ENCODE measurements at places on chromosomes 13 and 19.

- DNase-seq = no peak
Measured at GRCh38 chr19:39582442-39582841, 19.9 kb upstream of the LGALS13 start.

DNA sequence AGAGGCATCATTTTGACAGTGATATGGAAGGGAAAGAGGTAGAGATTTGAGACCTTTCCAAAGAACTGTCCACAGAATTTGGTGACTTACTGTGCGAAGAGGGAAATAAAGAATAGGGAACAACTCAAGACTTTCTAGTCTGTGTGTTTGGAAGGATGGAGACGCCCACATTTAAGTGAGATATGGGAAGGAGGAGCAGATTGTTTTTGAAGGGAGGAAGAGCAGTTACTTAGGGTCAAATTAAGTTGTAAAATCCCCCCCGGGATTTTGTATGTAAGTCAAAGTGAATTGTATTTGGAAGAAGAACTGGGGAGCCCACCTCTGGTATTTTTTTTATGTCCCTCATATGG, 1.2 kb downstream of the USPL1 start:
- no peak for DNase-seq

DNA sequence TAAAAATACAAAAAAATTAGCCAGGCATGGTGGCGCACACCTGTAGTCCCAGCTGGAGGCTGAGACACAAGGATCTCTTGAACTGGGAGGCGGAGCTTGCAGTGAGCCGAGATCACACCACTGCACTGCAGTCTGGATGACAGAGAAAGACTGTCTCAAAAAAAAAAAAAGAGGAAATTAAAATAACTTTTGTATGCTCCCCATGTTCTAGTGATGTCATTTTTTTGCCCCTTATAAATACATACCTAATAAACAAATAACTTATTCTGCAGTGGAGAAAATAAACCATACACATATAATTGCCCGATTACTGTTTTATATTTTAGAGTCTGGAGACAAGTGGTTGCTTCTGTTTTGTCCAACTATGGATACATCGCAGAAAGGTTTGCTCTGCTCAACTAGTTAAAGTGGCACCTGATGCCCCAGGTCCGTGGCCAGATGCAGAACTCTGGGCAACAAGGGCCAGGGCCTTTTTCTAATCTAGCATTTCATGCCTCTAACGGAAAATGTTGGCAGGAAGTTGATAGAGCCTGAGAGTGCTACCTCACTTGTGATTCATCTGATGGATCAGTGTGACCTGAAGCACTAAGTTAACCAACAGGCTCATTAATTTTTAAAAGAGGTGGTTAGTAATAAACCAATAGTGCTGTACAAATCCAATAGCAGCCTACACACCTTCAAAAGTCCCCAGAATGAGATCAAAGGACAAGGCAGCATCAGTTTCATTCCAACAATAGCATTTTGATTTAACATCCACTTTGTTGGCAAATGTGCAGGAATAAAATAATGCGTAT, 18.8 kb downstream of the UBE2L5 start:
- no peak for DNase-seq

DNA sequence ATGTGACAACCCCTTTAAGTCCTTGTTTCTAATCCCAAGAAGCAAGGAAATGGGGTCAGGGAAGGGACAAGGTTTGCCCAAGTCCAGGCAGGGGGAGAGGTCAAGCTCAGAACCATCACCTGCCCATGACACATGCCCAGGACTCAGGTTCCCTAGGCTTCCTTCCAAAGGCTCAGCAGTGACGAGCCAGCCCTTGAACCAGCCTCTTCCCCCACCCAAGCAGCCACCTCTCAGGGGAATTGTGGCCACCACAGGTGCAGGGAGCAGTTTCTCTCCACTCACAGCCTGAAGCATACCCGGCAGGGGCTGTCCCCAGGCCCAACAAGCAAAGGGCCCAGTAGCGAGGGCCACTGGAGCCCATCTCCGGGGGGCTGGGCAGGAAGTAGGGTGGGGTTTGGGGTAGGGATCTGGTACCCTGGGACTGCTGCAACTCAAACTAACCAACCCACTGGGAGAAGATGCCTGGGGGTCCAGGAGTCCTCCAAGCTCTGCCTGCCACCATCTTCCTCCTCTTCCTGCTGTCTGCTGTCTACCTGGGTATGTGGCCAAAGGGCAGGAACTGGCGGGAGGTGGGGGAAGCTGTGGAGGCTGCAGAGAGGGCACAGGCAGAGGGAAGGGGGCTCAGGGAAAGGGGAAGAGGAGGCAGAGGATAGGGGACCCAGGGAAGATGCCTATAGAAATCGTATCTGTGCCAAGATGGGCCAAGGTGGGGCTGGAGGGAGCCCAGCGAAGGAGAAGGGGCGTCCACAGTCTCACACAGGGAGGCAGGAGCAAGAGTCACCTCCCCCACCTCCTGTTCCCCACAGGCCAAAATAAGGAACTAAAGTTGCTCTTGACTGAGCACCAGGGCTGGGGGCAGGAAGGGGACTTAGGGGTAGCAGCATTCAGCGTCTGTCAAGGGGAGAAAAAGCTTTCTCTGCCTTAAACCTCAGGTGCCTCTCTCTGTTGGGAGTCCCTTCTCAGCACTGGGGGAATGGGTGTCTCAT, at the start of gene CD79A:
CD79A (plus strand) TSS at position 433 of the 986 bp plus-strand sequence; CDS start at position 459, 26 bp downstream.
- DNase-seq = no peak

DNA sequence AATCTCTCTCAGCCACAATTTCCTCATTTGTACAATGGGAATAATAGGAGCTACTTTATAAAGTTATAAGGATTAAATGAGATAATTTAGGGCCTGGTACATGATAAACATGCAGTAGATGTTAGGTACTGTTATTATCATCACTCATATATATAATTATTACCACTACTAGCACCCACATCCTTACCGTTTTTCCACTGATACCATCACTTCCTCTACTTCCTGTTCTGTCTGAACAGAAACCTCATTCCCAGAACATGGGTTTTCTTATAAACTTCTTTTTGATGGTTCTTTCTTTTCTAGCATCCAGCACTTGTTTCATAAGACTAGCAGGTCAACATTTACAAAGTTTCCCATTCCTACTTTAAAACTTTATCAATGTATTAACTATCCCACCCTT, 6.3 kb downstream of the CDADC1 start:
- no peak for DNase-seq

- DNase-seq = no peak
Measured at GRCh38 chr13:48600374-48601364, 53.1 kb upstream of the CYSLTR2 start.

- DNase-seq = no peak
Measured at GRCh38 chr19:30886222-30886621, 463.0 kb downstream of the TSHZ3 start.

DNA sequence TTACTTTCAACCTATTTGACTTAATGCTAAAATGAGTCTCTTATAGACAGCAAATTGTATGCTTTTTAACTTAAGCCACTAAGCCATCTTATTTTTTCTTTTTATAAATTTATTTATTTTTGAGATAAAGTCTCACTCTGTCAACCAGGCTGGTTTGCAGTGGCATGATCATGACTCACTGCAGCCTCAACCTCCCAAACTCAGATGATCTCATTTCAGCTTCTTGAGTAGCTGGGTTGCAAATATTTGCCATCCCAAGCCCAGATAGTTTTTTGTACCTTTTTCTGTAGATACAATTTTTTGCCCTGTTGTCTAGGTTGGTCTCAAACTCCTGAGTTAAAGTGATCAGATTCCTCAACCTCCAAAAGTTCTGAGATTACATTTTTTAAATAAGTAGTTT, 27.1 kb downstream of the ZNF714 start:
- DNase-seq = no peak

DNA sequence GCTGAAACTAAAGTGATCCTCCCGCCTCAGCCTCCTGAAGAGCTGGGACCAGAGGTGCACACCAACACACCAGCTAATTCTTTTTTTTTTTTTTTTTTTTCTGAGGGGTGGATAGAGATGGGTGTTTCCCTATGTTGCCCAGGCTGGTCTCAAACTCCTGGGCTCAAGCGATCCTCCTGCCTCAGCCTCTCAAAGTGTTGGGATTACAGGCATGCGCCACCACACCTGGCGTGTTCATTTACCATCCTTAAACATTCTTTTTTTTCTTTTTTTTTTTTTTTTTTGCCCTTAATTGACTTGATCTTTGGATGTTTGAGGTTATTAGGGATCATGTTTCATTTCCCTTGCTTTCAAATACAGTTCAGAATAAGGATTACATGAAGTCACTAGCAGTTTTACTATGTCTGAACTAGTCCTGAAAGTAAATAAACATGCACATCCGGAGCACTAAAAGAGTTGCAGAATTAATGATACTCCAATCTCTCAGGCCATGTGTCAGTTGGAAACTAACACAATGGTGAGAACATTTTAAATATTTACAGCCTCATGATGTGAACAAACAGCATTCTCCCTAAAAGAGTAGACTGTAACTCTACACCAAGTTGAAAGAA, 10.2 kb downstream of the UTP14C start:
- DNase-seq = no peak

- no peak for DNase-seq
Measured at GRCh38 chr19:10946958-10947657, 13.7 kb upstream of the SMARCA4 start.

DNA sequence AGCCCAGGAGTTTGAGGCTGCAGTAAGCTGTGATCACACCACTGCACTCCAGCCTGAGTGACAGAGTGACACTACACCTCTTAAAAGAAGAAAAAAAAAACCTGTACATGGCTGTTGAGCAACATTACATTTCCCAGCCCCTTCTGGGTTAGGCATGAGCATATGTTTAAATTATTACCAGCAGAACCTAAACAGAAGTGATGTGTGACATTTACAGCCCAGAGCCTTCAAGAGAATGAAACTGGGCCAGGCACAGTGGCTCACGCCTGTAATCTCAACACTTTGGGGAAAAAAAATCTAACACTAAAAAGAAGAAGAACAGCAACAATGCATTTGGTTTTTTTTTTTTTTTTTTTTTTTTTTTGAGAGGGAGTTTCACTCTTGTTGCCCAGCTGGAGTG, 38.3 kb downstream of the MRPS31 start:
- no peak for DNase-seq

- no peak for DNase-seq
Measured at GRCh38 chr19:49662011-49662410, 3.6 kb downstream of the IRF3 start.

DNA sequence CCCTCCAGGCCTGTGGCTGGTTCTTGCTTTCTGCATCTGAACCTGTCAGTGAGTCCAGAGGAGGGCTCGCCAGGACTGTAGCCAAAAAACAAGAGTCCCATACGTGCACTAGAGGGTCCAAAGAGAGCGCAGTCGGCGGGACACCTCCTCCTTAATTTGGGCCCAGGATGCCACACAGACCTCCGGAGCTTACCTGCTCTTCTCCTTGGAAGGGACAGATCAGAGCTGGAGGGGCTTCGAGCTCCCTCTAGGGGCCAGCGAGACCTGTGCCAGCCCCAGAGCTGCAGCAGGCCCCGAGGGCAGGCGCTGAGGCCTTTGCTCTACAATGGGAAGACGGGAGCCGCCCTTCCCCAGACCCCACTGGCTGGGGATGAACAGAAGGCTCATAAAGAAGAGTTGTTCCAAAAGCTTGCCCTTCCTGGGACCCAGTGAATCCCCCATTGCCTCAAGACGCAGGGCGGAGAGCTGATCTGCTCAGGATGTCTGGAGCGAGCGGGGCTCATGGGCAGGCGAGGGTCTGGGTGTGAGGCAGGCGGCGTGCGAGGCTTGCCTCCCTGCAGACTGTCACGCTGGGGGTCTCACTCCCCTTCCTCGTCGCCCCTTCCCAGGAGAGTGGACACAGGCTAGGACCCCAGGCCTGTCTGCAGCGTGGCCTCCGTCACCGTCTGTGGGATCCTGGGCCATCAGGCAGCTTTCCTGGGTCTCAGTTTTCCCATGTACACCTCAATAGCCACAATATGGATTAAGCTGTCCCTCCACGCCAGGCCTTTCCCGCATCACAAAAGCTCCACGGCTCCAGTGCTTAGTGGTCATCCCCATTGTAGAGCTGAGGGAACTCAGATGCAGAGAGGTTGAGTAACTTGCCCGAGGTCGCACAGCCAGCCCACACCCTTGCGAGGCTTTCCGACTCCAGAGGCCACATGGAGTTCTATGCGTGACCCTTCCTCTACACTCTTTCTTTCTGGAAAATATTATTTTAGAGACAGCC, 46.9 kb upstream of the VSTM2B start:
- DNase-seq = no peak

GRCh38 chr19:28258829-28259228, 954.1 kb downstream of the UQCRFS1 start:
- DNase-seq = no peak

GRCh38 chr19:49629659-49630058, 10.3 kb downstream of the RRAS start:
- no peak for DNase-seq

- DNase-seq = no peak
Measured at GRCh38 chr13:109297628-109298027, 488.8 kb downstream of the IRS2 start.

GRCh38 chr13:99124794-99125316, 75.8 kb upstream of the UBAC2 start:
- DNase-seq = no peak

- DNase-seq = no peak
Measured at GRCh38 chr13:23903906-23904280, 6.6 kb upstream of the C1QTNF9B start.

GRCh38 chr19:38946229-38947010, 15.7 kb downstream of the MRPS12 start:
- no peak for DNase-seq

GRCh38 chr13:110302997-110303396, 4.0 kb downstream of the COL4A1 start:
- no peak for DNase-seq

DNA sequence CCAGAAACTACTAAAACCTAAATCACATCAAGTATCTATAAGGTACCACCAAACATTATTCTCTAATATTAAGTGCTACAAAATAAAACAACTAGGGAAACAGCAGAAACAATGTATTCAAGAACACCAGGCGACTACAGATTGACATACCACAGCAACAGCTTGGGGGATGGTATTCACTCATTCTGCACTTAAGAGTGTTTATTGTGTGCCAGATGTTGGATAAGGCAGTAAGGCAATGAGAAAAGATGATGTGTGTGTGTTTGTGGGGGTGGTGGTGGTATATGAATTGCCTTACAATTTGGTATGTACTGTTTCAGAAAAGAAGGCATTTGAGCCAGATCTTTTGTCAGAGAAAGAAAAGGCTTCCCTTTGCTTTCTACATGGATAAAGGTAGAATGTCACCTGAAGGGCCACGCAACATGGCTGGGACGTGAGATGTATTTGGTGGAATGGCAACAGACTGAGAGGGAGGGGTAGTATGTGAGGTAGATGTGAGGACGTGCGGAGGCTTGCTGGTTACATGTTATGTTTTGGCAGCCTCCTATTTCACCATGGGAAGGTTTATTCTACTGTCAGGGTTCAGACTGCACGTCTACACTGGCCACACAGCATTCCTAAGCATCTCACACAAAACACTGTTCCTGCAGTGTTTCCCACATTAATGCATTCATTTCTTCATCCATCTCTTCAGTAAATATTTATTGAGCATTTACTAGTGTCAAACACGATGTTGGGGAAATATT, 300.7 kb downstream of the KLF12 start:
- DNase-seq = no peak

Data from globus pallidus (tissue), 1 donor.